RCC 7860 (cell line): ENCODE measurements at places on chromosomes 3 and 15.

- DNase-seq = no peak
These were observed 2.6 kb downstream of the LHFPL4 start for GRCh38 chr3:9550999-9551398.

- no peak for DNase-seq
These were observed 109.5 kb downstream of the CGGBP1 start for GRCh38 chr3:87949189-87949878.

DNA sequence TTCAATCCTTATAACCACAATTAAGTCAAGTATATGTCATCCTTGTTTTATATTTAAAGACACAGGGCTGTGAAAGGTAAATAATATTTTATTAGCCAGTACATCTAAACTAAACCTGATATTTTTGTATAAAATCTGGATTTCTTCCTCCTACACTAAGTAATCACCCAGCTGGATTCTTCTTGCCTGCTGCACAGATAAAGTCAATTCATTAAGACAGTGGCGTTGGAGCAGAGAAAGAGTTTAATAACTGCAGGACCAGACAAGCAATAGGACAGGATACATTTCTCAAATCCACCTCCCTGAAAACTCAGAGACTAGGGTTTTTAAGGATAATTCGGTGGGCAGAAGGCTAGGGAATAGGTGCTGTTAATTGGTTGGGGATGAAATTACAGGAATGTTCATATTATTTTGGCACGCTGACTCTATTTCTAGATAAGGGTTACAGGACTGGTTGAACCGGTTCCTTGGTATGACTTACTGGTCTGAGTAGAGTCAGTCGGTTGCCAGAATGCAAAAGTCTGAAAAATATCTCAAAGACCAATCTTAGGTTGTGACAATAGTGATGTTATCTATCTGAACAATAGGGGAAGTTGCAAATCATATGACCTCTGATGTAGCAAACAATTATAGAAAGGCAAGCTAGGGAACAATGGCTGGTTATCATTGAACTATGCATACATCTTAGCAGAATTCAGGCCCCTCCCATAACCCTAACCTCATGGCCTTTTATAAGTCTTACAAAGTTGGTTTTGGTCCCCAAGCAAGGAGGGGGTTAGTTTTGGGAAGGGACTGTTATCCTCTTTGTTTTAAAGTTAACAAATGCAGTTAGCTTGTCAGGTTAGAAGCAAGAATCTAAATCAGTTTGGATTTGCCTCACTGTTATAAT, 244.8 kb downstream of the ALCAM start:
- no peak for DNase-seq

DNA sequence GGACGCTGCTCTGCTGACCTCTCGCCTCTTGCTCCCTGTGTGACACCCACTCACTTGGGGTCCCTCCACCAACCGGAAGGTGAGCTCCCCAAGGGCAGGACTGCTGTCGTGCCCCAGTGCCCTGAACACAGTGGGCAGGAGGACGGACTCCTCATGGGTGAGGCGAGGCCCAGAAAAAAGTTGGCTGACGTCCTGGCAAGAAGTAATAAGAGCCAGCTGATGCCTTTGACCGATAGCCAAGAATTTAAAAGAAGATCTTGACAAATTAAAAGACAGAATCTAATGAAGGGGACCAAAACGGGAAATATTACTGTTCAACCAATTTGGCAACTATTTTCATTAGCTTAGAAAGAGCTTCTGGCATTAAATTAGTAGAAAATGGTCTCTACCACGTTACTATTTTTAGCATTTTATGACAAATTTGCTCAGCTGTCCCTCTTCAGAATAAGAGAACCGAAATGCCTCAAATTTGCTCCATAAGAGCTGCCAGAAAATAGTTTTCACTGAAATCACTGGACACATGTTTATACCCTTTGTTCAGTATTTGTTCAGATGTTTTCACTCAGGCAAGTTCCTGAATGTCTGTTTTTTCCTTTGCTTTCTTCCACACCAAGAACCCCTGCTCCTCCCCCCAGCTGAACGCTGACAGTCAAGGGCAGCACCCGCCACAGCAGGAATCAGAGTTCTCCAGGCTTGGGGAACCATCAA, 60.5 kb downstream of the XXYLT1 start:
- DNase-seq = no peak

DNA sequence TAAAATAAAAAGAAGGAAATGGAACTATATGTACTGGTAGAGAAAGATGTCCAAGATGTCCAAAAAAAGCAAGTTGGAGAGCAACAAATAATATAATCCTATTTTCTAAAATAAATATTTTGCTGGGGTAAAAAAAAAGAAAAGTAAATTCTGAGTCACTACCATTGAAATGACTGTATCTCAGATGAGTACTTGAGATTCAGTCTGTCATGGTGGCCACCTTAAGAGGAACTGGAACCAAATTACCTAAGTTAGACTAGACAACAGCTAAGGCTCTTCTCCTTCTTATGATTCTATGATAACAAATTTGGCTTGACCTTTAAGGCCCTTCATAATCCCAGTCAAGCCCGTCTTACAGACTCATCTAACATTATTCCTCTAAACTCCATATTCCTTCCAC, 270.6 kb upstream of the HES1 start:
- no peak for DNase-seq

- DNase-seq = no peak
These were observed 481.2 kb downstream of the OTOL1 start for GRCh38 chr3:161977850-161978249.

GRCh38 chr3:52743721-52744120, 27.0 kb downstream of the NEK4 start:
- no peak for DNase-seq

GRCh38 chr3:6444888-6445658, 415.8 kb upstream of the GRM7 start:
- no peak for DNase-seq
